Upper lobe of left lung (tissue), 6 donors: ENCODE measurements at places on chromosomes 11 and 22. TPM values are rescaled to one million over a fixed set of nuclear protein-coding genes. Genes with fewer than 3 reads are reported as not detected.

The TPBGL gene
- 0.46 TPM for total RNA-seq

The NUCB2 gene
- total RNA-seq = 50.1 TPM

The SYCE3 gene
- total RNA-seq = not detected

The KRTAP5-1 gene
- total RNA-seq = not detected

The GTSE1 gene
- 0.30 TPM for total RNA-seq

The MRGPRE gene
- total RNA-seq = not detected

The MMP10 gene
- total RNA-seq = 1.3 TPM

The MUC5AC gene
- total RNA-seq = under 0.01 TPM

The ZC3H12C gene
- total RNA-seq = 17.0 TPM

The TCN1 gene
- 1.1 TPM for total RNA-seq

The ACR gene
- total RNA-seq = 0.76 TPM

The ZNF215 gene
- 0.55 TPM for total RNA-seq

The KRTAP5-7 gene
- total RNA-seq = not detected

The OR6T1 gene
- not detected for total RNA-seq

The PNPLA3 gene
- total RNA-seq = 0.59 TPM

The OR4D5 gene
- total RNA-seq = not detected

The INSC gene
- 1.7 TPM for total RNA-seq

The UPK3A gene
- total RNA-seq = 0.44 TPM

The H19 gene
- 37.2 TPM for total RNA-seq
